ENCODE measurements at places on chromosomes 6 and 20. TPM values are rescaled to one million over a fixed set of nuclear protein-coding genes. Genes with fewer than 3 reads are reported as not detected.

HTR1E gene
- 0.54 TPM for total RNA-seq

GSTA3 gene
- not detected for total RNA-seq

SLA2 gene
- 0.09 TPM for total RNA-seq

LIN28B gene
- total RNA-seq, result 2.3 TPM

OXT gene
- not detected for total RNA-seq

Data from cerebellum (tissue), 4 donors.